Cerebellum (tissue), 4 donors: ENCODE measurements at places on chromosomes 6 and 20. TPM values are rescaled to one million over a fixed set of nuclear protein-coding genes. Genes with fewer than 3 reads are reported as not detected.
A peak's percentile ranks its signal among the peaks of the same experiment; 100 is the strongest.

The SAMD5 gene
- 15.5 TPM for total RNA-seq

DNA sequence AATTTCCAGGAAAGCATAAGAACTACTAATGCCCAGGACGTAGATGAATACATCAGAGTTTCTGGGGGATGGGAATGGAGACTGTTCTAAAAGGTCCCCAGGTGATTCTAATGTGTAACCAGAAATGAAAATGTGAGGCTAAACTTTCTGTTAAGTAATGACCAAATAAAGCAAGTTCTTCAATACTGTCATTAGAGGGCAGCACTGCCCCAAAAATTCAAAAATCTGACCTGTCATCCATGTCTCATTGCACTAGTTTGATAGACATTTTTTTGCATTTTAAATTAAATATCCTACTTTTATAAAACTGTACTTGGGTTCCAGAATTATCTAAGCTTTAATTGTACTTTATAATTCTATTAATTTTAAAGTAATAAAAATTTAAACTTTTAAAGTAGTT, 94.9 kb downstream of the RFX6 start:
- no peak for DNase-seq

- no peak for DNase-seq
Observed at GRCh38 chr6:27556406-27556805, 83.5 kb upstream of the ZNF184 start.

- DNase-seq, result no peak
Observed at GRCh38 chr6:127950566-127951145, 49.8 kb upstream of the THEMIS start.

The GABRR2 gene
- 0.45 TPM for total RNA-seq

GRCh38 chr6:101626269-101626668, 232.8 kb downstream of the GRIK2 start:
- DNase-seq, result peak; percentile 39

- DNase-seq, result no peak
Observed at GRCh38 chr20:32484225-32484957, 100.7 kb downstream of the NOL4L start.

The TSBP1 gene
- not detected for total RNA-seq

GRCh38 chr20:62418709-62419487, 8.4 kb downstream of the RBBP8NL start:
- DNase-seq, result no peak

- DNase-seq, result no peak
Observed at GRCh38 chr20:52411611-52412010, 220.0 kb upstream of the ZFP64 start.

The EPPIN gene
- total RNA-seq, result not detected

GRCh38 chr20:6070829-6071695, 17.2 kb upstream of the LRRN4 start:
- DNase-seq, result no peak

GRCh38 chr6:113102761-113103160, 754.4 kb upstream of the MARCKS start:
- DNase-seq, result no peak

- no peak for DNase-seq
Observed at GRCh38 chr6:119428633-119429032, 79.1 kb upstream of the MAN1A1 start.

- DNase-seq, result no peak
Observed at GRCh38 chr6:21928827-21929226, 335.3 kb downstream of the SOX4 start.

DNA sequence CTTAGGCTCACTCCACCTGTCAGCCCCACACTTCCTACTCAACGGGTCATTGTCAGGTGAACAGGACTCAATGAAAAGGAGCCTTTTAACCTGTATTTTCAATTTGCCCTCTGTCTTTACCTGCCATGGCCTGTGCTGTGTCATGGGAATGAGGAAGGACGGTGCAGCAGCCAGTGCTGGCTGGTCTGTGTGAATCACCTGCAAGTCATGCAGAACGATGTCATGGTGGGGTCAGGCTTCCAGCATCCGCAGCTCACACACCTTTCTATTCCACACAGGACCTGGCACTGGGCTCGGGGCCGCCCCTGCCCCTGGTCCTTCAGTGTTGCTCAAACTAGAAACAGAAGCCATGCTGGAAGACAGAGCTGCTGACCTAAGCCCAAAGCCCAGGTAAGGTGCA, 188.7 kb upstream of the GMDS start:
- no peak for DNase-seq

- DNase-seq, result no peak
Observed at GRCh38 chr6:16248271-16248853, 10.0 kb downstream of the GMPR start.

DNA sequence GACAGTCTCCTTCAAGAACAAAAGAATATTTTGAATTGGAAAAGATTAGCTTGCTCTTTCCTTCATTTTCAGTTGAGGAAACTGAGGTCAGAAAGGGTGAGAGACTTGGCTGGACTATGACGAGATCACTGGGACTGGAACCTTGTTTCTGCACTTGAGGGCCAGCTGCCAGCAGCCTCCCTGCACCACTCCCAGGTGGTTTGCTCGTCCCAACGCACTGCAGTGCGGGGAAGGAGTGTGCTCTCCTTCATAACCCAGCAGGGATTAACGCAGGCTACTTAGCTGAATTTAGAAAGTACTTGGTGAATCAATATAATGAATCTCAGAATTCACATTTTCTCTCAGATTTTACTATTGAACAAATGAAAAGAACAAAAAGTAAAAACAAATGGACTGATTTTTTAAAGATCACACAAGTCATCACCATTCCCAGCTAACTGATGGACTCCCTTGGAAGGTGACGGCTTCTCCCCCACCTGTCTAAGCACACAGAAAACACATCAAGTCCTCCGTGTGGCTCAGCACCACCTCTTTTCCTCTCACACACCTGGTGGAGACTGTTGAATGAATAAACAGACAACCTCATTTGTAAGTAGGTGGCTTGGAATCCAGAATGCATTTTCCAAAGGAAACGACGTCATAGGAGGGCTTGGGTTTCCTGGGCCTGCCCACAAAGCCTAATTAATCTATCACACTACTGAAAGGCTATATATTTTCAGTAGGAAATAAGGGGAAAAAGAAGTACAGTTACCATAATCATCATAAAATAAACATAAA, 121.0 kb downstream of the QRSL1 start:
- DNase-seq, result no peak

The UNC93A gene
- not detected for total RNA-seq

DNA sequence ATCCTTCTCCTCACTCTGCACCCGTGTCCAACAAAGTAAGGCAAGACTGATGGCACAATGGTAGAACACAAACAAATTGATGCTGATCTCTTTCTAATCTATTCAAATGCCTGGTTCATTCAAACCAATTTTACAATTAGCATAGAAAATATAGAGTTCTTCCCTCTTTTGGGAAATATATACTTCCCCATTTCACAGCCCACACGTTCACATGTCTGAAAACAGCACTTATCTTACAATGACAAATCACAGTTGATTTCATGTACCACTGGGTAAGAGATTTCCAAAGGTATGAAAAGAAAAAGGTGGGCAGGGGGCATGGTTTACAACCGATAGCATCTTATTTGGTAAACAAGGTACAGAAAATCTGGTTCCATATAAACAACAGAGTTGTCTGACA, 137.6 kb downstream of the RNGTT start:
- DNase-seq, result no peak

The PRDM13 gene
- 4.7 TPM for total RNA-seq

DNA sequence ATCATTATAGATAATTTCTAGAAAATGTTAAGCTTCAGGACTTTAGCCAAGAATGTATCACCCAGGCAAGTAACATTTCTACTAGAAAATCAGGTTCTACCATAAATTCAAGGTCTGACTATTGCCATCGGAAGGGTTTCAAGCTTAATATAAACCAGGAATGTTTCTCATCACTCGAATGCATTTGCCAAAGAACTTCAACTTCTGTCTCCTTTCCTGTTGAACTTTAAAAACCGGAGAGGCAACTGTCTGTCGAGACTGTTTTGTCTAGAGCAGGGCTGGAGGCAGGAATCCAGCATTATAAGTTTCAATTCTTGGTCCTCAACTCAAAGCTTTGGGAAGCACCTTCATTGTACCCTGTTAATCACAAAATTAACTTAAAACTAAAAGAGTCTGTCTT, 264.7 kb downstream of the ZNF217 start:
- DNase-seq, result no peak

- no peak for DNase-seq
Observed at GRCh38 chr6:170295510-170296422, 4.9 kb upstream of the DLL1 start.

GRCh38 chr6:105920071-105920470, 166.1 kb upstream of the PRDM1 start:
- no peak for DNase-seq

The SAMD10 gene
- total RNA-seq, result 7.9 TPM

- DNase-seq, result peak; percentile 8
Observed at GRCh38 chr6:55445648-55446204, 118.5 kb downstream of the GFRAL start.

The BPIFB2 gene
- total RNA-seq, result not detected

DNA sequence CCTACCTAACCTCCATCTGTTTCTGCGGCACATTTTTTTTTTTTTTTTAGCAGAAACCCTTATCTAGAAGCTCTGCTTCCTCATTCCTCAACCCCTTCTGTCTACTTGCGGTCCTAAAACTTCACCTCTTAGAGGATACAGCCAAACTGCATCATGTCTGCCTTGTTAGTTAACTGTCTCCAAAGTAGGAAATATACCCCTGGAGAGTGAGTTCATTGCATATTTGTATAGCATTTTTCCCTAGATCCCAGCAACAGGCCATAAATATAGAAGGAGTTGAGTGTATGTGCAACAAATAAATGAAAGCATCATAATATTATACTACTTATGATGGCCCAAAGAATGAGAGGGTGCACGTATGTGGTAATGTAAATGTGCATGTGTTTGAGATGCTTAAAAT, 1288.6 kb upstream of the GJE1 start:
- no peak for DNase-seq

DNA sequence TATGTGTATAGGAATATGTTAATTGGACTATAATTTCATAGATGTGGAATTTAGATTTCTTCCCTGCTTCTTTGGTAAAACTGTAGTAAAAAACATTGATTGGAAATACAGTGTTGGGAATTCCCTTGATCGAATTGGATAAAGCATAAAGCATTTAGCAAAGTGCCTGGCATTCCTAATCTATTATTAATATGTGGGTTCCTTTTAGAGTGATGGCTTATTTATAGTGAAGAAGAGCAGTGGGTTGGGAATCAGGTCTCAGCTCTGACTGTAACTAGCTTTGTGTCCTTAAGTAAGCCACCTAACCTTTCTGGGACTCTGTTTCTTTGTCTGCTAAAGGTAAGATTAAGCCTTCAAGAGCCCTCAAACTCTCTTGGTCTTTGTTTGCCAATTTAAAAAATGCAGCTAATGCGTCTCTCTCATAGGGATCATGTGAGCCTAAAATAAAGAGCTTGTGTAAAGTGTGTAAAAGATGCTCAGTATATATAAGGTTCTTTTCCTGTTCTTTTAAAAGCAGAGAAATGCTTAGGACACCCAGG, 53.3 kb downstream of the KCNS1 start:
- DNase-seq, result no peak

DNA sequence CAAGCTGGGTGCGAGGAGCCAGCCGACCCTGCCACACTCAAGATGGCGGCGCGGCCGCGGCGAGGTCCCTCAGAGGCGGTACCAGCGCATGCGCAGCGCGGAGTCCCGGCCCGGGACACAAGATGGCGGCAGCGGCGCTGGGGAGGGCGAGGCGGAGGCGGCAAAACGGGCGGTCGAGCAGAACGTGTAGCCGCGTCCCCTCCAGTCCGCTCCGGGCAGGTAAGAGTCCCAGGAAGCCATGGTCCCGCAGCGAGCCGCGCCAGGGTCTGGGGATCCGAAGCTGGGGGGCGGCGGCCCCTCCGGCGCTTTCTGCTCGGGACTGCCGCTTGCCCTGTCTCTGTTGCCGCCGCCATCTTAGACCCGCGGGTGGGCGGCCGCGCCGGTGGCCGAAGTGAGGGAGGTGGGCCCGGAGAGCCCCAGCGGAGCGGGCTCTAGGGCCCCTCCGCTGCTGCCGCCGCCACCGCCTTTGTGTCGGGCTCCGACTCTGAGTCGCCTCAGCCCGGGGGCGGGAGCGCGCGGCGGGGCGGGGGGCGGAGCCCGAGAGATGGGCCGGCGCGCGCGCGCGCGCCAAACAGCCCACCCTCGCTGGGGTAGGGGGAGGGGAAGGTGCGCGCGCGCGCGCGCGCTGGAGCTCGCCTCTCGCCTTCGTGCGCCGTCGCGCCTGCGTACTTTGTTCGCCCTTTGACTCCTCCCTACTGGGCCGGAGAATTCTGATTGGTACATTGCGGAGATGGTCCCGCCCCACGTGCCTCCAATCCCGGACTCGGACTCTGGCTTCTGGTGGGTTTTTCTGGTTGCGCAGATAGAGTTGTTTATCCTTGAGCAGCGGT, at the start of gene PCIF1:
Gene PCIF1 (plus strand): TSS at position 98 of the 830 bp plus-strand sequence. CDS start 4,317 bp downstream, outside the sequence.
- DNase-seq, result peak; percentile 98

DNA sequence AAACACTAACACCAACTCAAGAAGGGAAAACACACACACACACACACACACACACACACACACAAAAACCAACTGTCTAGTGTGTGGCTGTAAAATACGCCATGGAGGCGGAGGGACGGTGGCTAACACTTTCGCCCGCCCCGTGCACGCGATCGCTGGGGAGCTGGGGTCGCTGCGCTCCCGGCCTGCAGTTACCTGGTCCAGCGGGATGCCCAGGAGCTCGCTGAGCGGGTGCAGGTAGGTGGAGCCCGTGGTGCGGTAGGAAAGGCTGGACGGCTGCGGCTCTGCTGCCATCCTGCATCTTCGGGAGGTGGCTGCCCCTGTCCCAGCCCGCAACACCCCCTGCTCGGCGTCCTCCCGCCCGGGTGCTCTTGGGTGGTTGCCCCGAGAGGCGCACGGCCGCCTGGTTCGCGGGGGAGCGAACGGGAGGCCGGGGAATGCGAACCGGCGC, 303 bp downstream of the MBOAT1 start:
- DNase-seq, result no peak

The VWA7 gene
- 0.36 TPM for total RNA-seq

DNA sequence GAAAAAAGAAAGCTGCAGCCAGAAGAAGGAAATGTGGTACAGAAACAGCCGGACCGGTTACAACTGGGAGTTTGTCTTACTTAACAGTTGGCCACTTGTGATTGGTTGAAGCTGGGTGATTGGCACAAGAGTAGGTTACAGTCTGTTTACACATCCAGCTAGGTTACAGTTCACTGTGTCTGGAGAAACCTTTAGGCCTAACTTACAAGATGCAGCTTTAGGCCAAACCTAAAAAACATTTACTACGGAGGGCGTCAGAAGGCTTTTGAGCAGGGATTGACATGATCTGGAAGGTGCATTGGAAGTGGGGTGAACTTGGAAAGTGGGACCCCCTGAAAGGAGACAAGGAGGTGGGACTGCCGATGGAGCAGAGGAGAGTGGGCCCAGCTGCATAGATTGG, 122.3 kb downstream of the BANF2 start:
- no peak for DNase-seq

The KCNK5 gene
- 0.27 TPM for total RNA-seq

The SGK2 gene
- 2.3 TPM for total RNA-seq

GRCh38 chr20:4147319-4147718, 132.0 kb upstream of the RNF24 start:
- no peak for DNase-seq
